ENCODE measurements at places on chromosomes 3 and 15. TPM values are rescaled to one million over a fixed set of nuclear protein-coding genes. Genes with fewer than 3 reads are reported as not detected.

GRCh38 chr15:78301828-78302227 is 2.4 kb upstream of the SKIC8 start:
- DNase-seq: no peak

DNA sequence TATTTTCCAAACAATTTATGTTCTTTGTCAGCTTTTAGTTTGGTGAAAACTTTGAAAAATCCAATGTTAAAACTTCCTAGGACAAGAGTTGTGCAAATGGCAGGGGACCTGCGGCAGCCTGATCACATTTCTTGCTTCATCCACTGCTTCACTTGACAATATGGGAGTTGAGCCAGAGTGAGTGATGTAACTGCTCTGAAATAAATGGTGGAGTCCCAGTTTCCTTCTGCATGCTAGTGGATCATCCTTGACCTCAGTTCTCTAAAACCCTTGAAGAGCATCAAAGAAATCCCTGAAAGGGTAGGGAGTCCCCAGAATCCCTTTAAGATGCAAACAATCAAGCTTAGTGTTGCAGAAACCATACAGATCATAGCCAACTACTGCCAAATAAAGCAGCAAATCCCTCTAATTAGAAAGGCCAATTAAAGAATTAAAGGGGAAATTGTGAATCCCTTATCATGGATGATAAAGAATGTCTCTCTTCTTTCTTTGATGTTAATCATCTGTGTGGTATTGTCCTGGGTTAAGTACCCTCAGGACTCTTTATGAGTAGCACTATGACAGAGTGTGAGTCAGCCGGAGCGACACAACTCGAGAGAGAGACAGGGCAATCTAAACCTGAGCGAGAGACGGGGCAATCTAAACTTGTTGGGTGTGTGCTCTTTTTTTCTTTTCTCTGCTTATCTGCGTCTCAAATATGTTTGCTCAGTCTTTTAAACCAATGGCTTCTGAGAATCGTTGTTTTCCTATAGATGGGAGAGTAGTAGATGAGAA is 41.8 kb upstream of the GAP43 start:
- DNase-seq: peak; percentile 31

DNA sequence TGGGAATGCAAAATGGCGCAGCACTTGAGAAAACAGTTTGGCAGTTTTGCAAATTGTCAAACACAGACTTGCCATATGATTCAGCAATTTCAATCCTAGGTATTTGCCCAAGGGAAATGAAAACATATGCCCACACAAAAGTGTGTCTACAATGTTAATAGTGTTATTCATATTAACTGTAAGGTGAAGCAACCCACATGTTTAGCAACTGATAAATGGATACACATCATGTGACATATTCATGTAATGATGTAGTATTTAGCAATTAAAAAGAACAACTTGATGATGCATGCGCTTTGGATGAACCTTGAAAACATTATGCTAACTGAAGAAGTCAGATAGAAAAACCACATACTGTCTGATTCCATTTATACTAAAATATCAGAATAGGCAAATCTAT is 539.0 kb upstream of the PPP2R3A start:
- DNase-seq: no peak

- peak; percentile 22 for DNase-seq
Measured at GRCh38 chr15:93942269-93942694, 289.1 kb upstream of the MCTP2 start.

GRCh38 chr3:21920421-21920861 is 169.4 kb upstream of the ZNF385D start:
- no peak for DNase-seq

AGBL1 gene
- polyA plus RNA-seq: 16.0 TPM

GRCh38 chr3:187943677-187944389 is 198.6 kb upstream of the BCL6 start:
- no peak for DNase-seq

- peak; percentile 81 for DNase-seq
Measured at GRCh38 chr3:72487078-72487765, 361.0 kb downstream of the SHQ1 start.

DNA sequence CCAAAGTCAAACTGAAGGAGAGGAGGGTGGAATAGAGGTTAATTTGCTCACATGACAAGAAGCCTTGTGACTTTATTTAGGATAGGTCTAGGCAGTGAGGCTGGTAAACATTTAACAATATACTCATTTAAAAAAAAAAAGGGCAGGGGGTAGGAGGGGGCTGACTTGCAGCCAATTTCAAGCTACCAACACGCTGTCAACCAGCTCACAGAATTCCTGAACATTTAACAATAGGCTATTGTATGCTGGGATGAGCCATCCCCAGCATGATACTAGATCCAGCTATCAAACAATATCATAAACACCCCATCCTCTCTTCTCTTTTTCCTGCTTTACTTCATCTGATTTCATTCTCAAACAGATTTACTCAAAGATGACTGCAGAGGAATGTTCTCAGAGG is 1096.3 kb upstream of the CFAP20DC start:
- DNase-seq: no peak

NUP210 gene
- 11.8 TPM for polyA plus RNA-seq

- DNase-seq: no peak
Measured at GRCh38 chr3:179565496-179565895, 2.8 kb downstream of the ACTL6A start.

NRROS gene
- polyA plus RNA-seq: 4.2 TPM

ABI3BP gene
- polyA plus RNA-seq: 433 TPM

DNA sequence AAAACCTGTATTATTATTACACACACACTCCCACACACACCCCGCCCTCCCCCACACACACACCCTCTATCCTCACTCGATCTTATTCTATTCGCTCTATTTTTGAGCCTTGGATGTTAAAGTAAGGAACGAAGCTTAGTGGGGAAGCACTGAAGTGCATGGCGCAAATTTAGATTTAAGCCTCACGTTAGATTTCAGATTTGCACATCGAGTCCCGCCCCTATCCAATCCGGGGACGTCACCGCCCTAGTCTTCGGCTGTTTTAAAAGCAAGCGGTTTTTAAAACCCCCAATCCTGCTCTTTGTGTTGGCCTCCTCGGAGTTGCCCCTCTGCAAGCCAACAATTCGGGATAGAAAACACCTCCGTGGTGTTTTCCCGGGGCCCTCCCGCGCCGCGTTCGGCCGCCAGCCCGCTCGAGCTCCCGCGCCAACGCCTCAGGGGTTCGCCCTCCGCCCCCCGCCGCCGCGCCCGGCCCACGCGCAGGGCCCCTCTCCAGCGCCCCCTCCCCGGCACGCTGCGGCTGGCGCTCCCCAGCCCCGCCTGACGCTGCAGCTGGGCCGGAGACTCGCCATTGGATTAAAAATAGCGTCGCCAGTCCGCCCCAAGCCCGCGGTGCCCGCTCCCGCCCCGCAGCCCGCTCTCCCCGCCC is at the start of gene USP13:
TSS of gene USP13 (plus strand) at position 594 of the 649 bp plus-strand sequence. CDS start 186 bp downstream, outside the sequence.
- DNase-seq: peak; percentile 81
